BJ (cell line): ENCODE measurements at places on chromosomes 7 and 10.

DNA sequence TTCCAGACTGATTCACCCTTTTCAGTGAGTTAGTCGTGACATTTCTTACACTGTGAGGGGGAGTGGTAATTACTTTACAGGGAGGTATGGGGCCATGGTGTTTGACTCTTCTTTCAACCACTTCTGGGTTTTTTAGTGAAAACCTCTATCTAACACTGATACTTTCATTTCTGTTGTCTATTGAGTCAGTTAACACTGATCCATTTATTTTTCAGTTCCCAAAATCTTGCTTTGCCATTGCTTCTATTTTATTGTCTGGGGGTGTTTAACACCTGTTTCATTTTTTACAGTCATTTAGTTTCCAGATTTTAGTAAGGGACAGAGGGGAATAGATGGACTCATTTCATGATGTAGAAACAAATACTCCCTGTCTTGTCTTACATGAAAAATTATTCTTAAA lies 61.5 kb downstream of the HELLS start:
- DNase-seq = no peak

DNA sequence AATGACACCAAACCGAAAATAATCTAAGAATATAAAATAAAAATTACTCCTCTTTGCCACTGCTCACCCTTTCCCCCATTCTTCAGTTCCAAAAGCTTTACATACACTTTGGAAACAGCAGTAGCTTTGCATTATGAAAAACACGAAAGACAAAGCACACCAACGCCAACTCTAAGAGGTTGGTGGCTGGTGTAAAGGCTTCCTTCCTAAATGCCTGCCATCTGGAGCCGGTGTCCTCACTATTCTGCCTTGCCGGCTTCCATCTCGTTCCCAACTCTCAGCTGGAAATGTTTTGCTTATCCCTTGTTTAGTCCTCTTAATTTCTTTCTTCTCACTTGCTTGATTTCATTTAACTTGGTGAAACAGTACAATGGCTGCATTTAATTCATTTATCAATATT lies 281.1 kb upstream of the LRRN3 start:
- DNase-seq = no peak

DNA sequence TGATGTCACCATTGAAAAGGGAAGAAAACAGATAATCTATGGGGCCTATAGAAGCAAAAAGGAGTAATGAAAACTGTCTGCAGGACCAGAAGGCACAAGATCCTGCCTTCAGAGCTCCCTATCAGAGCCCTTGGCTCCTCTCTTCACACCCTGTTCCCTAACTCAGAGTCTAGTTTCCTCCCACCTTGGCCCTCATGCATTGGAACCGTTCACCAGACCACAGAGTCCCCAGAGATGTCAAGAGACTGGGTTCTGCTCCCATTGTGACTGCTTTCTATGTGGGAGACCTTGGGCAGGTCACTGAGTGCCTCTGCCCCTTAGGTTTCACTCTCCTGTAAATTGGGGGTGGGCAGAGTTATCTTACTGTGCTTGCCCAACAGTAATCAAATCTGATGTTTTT lies 80.1 kb upstream of the RPA3 start:
- no peak for DNase-seq

DNA sequence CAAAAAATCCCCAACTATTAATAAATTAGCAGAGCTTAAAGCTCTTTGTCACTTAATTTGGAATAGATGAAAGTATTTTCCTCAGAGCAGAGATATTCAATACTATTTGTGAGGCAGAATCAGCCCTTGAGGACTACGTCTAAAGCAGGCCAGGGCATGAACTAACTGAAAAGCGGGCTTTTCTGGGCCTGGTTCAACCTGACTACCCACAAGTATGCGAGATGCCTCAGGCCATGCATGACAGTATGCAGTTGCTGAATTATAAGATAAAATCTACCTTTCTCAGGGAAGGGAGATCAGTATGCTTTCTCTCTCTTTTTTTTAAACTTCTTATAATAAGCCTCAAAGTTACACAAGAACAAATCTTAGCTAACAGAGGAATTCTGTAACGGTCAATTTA lies 20.1 kb downstream of the TMEM168 start:
- DNase-seq = no peak

DNA sequence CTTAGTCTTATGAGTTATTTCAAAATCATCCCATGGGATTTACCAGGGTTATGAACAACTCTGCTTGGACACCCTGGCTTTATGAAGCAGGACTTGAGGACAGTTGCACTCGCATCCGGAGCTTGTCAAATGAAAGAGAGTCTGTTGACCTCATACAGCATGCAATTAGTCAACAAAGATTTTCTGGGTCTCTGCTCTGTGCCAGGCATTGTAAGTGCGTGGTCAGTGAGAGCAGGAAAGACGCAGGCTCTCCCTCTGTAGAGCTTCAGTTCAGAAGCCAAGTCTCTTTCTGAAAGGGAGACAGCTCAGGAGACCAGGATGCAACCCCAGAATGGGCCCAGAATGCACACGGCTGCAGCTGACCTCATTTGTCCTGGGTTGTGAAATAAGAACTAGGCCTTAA lies 45.5 kb upstream of the DMBT1 start:
- no peak for DNase-seq

GRCh38 chr7:143040209-143040715 lies 11.9 kb upstream of the OR6V1 start:
- no peak for DNase-seq

GRCh38 chr7:121313220-121313792 lies 15.5 kb upstream of the WNT16 start:
- no peak for DNase-seq
